ENCODE measurements at places on chromosomes 6 and 20. TPM values are rescaled to one million over a fixed set of nuclear protein-coding genes. Genes with fewer than 3 reads are reported as not detected.

Gene PRR18
- 0.10 TPM for polyA plus RNA-seq

Gene CALHM4
- polyA plus RNA-seq: not detected

Gene RAET1L
- polyA plus RNA-seq: not detected

Gene TMEM217
- polyA plus RNA-seq: 0.90 TPM

Gene CFAP61
- not detected for polyA plus RNA-seq

Gene PAK5
- 0.44 TPM for polyA plus RNA-seq

Gene VNN1
- polyA plus RNA-seq: 0.28 TPM

Gene LAMA4
- polyA plus RNA-seq: 70.6 TPM

Gene IFNGR1
- 130 TPM for polyA plus RNA-seq

Gene BTNL2
- polyA plus RNA-seq: not detected

Gene DLK2
- 0.45 TPM for polyA plus RNA-seq

All from adipose tissue (tissue), 3 donors.